ENCODE measurements at places on chromosomes 11 and 22.

- DNase-seq: no peak
Observed at GRCh38 chr22:37425800-37426705, 1.2 kb downstream of the ELFN2 start.

GRCh38 chr11:15841931-15842740 lies 514.2 kb downstream of the SOX6 start:
- no peak for DNase-seq

DNA sequence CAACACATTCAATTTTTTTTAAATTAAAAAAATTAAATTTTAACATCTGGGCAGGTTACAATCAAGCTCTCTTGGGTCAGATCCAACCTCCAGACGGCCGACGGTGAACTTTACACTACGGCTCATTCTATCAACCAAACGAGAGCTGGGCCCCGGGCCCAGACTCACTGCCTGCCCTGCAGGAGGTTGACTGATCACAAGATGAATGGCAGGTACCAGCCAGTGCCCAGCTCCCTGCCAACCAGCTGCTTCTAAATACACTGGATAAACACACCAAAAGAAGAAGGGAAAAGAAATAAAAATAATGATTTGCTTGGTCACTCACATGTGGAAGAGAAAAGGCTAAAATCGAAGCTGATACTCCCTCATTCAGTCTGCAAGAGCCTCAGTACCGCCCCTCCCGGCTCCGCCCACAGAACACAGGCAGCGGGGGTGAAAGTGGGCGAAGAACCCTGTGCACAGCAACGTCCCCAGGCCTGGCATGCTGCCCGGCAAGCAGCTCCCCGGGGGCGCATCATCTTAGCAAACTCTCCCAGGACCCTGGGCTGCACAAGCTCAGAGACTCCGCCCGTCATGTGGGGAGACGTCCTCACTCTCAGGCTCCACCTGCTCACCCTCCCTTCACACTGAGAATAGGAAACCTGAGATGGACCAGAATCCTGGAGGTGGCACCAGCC lies 303.4 kb downstream of the SHANK2 start:
- no peak for DNase-seq

DNA sequence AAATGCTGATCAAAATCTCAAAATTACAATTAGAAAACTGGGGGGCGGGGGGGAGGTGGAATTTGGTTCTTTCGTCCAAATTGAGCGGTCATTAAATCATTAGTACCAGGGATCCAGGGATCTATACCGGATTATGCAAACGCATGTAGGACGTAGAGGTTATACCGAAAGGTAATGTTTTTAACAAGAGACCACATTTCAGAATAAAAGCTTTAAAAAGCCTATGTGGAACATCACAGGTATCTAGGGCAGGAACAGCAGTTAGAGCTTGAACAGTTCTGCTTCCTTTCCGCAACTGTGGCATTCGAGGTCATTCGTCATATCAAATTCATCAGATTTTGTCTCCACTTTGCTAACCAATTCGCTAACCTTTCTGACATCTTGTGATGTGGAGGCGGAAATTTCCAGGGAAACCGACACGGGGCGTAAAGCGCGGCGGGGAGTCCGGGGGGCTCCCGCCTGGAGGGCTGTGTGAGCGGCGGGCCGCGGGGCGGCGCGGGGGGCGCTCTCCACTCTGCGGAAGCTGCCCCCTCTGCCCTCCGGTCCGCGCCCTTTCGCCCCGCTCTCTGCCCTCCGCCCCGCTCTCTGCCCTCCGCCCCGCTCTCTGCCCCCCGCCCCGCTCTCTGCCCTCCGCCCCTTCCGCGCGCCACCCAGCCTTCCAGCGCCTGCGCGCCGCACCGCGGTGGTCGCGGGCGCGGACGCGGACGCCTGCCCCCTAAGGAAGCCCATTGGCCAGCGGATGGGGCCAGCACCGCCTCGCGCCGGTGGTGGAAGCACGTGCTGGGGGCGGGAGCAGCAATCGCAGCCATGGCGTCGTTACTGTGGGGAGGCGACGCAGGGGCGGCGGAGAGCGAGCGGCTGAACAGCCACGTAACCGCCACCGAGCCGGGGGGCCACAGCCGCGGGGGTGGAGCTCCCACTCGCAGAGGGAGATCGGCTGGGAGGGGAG lies at the start of gene DDX25:
Gene DDX25 (plus strand): TSS at position 798 of the 949 bp plus-strand sequence. CDS start 10 bp downstream, at position 808.
- DNase-seq: peak; percentile 46

DNA sequence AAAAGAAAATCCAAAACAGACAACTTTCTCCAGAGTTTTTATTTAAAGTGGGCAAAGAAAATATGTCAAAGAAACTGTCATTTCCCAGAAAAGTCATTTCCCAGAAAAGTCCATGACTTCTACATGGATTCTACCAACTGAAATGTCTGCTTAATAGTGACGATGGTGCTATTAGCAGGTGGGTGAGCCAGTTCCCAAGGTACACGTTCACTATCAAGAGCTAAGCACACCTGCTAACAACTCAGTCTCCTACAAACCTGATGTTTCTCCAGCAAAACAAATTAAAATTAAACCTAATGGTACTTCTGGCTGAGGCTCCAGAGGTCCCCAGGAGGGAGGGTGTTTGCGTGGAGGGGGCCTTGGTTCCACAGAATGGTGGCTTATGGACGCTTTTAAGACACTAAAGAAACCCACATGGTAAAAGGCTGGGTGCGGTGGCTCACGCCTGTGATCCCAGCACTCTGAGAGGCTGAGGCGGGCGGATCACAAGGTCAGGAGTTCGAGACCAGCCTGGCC lies 26.8 kb downstream of the POU2AF1 start:
- no peak for DNase-seq

DNA sequence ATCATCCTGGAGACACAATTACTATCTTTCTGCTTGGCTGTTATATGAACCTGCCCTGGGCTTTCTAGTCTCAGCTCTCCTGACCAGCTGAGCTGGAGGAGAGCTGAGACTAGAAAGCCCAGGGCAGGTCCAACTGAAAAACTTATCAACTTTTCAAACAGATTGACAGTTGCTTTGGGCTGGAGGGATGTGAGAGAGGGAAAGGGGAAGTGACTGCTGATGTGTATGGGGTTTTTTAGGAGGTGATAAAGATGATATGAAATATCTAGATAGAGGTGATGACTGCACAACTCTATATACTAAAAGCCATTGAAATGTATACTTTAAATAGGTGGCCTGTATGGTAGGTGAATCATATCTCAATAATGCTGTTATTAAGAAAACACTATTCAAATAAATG lies 60.2 kb upstream of the CHRM4 start:
- DNase-seq: no peak

DNA sequence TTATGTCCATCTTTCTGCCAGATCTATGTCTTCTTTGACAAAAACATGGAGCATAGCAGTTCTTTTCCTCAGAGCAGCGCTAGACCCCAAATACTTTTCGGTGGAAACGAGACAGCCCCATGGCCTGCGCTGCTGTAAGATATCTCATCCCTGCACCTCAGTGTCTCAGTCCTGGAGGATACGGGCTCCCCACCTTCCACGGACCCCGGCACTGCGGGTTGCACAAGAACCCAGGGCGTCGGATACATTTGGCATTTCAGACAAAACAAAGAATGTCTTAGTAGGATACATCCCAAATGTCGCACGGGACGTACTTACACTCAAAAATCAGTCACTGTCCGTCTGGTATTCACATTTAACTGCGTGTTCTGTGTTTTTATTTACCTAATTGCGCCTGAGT lies 9.9 kb upstream of the GAL start:
- DNase-seq: no peak

DNA sequence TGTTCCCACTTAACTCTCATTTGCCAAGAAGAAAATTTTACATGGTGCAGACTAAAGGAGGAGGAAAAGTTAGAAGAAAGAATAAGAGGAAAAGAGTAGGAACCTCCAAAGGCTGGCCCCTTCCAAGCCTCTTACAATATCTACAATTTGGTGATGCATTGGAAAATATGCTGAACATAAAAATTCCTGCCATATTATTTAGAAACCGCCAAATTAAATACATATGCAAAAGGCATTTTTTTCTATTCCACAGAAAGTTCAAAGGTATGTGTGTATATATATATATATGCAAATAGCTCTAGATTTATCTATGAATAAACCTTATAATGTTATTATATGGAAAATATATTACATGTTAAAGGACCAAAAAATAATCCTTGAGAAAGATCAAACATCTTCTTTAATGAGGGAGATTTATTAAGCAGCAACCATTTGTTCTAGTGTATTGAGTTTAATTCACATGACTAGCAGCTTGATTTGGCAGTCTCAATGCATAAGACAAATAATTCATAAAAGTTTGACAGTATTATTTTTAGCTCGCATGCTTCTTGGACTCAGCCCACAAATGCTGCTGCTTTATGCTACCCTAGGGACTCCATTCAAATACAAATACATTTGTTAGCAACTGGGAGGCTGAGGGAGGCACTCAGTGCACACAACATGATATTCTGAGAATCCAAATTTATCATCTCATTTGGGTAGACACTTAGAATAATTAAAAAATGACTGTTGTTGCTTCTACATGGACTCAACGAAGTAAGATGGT lies 184.9 kb downstream of the SBF2 start:
- no peak for DNase-seq

- DNase-seq: no peak
Observed at GRCh38 chr22:49948958-49949913, 11.3 kb upstream of the PIM3 start.

DNA sequence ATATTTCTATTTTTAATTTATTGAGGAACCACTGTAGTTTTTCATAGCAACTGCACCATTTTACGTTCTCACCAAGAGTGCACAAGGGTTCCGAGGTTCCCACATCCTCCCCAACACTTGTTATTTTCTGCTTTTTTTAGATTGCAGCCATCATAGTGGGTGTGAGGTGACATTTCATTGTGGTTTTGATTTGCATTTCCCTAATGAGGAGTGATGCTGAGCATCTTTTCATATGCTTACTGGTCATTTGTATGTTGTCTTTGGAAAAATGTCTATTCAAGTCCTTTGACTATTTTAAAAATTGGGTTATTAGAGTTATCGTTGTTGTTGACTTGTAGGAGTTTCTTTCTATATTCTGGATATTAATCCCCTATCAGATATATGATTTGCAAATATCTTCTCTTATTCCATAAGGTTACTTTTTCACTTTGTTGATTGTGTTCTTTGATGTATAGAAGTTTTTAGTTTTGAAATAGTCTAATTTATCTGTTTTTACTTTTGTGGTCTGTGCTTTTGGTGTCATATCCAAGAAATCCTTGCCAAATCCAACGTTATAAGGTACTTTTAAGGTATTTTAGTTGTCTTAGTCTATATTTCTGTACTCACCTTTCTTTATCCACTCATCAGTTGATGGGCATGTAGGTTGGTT lies 9.0 kb downstream of the NEAT1 start:
- DNase-seq: no peak

GRCh38 chr11:130095326-130095725 lies 25.6 kb downstream of the APLP2 start:
- DNase-seq: no peak

DNA sequence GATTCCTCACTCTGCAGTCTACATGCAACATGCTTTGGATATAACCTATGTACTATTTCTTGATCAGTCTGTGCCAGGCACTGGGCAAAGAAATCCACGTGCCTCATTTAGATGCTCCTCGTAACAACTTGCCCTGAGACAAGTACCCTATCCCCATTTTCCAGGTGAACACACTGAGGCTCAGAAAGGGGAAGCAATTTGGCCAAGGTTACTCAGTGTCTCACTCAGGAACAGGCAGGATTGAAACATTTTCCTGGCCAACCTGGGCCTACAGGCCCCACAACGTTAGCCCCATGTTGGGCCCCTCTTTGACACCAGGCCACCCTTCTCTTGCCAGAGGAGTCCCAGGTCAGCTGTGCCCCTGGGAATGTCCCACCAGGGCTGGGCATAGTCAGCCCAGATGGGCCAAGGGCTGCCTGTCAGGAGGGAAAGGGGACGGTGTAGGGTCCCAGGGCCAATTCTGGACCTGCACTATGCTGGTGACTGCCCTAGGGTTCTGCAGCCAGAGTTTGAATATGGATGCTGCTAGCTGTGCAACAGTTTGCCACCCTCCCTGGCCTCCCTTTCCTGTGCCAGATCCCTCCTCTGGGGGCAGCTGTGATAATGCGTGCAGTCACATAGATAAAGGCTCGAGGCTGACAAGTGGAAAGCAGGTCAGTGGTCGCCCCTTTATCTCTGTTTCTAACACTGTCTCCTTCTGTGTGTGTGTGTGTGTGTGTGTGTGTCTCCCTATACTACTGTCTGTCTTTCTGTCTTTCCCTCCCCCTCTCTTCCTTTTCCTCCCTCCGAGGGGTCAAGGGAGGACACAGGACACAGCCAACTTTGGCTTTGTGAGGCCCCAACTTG lies 10.4 kb upstream of the EMID1 start:
- DNase-seq: no peak

GRCh38 chr22:33357981-33358399 lies 299.8 kb upstream of the SYN3 start:
- no peak for DNase-seq

DNA sequence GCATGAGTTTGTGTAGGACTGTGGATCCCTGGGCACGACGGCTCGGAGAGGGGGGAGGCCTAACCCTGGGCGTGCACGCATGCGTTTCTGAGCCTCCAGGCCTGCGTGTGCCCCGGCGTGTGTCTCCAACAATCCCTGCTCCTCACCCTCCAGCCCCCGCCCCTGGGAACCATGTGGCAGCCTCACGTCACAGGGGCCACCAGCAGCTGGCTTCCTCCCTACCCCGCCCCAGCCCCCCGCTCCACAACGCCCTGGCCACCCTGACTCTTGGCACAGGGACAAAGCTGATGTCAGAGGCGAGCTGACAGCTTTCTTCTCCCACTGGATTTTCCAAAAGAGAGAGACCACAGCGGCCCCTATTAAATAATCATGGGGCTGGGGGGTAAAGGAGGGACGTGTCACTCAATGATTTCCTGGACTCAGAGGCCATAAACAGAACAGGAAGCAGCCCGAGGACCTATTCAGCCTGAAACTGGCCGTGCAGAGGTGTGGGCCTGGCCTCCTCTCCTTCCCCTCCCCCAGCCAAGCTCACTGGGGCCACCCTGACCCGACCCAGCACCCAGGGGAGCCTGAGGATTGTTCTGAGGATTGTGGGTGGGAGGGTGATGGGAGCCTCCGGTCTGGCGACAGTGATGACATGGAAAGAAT lies 6.8 kb upstream of the LIF start:
- peak; percentile 25 for DNase-seq

- no peak for DNase-seq
Observed at GRCh38 chr11:11280826-11281225, 72.2 kb downstream of the CSNK2A3 start.

GRCh38 chr11:12152321-12152720 lies 41.9 kb downstream of the MICAL2 start:
- no peak for DNase-seq

GRCh38 chr11:6911948-6912347 lies 8.9 kb upstream of the OR2D3 start:
- DNase-seq: no peak

GRCh38 chr11:10503777-10504480 lies 37.1 kb downstream of the RNF141 start:
- no peak for DNase-seq

Measured in midbrain (tissue), 1 donor.